ENCODE measurements at places on chromosomes 6 and 20. TPM values are rescaled to one million over a fixed set of nuclear protein-coding genes. Genes with fewer than 3 reads are reported as not detected.

PROKR2 gene
- total RNA-seq: not detected

REPS1 gene
- total RNA-seq: 38.3 TPM

GRIK2 gene
- 0.38 TPM for total RNA-seq

E2F1 gene
- total RNA-seq: 0.26 TPM

DZANK1 gene
- 0.64 TPM for total RNA-seq

TMC2 gene
- total RNA-seq: not detected

MTFR2 gene
- 0.79 TPM for total RNA-seq

GCNT2 gene
- total RNA-seq: 10.3 TPM

CCM2L gene
- not detected for total RNA-seq

ABCC10 gene
- total RNA-seq: 11.0 TPM

STX11 gene
- total RNA-seq: 0.51 TPM

FAM83C gene
- total RNA-seq: 0.26 TPM

TMEM74B gene
- total RNA-seq: not detected

CD24 gene
- 1,344 TPM for total RNA-seq

TBCC gene
- 31.0 TPM for total RNA-seq

MYB gene
- total RNA-seq: under 0.01 TPM

OTOR gene
- total RNA-seq: not detected

GHRH gene
- total RNA-seq: not detected

CGAS gene
- total RNA-seq: 3.6 TPM

DLL1 gene
- total RNA-seq: 4.1 TPM

Measured in bronchial epithelial cell (primary cell).